ENCODE measurements at places on chromosomes 7 and 10. TPM values are rescaled to one million over a fixed set of nuclear protein-coding genes. Genes with fewer than 3 reads are reported as not detected.

DNA sequence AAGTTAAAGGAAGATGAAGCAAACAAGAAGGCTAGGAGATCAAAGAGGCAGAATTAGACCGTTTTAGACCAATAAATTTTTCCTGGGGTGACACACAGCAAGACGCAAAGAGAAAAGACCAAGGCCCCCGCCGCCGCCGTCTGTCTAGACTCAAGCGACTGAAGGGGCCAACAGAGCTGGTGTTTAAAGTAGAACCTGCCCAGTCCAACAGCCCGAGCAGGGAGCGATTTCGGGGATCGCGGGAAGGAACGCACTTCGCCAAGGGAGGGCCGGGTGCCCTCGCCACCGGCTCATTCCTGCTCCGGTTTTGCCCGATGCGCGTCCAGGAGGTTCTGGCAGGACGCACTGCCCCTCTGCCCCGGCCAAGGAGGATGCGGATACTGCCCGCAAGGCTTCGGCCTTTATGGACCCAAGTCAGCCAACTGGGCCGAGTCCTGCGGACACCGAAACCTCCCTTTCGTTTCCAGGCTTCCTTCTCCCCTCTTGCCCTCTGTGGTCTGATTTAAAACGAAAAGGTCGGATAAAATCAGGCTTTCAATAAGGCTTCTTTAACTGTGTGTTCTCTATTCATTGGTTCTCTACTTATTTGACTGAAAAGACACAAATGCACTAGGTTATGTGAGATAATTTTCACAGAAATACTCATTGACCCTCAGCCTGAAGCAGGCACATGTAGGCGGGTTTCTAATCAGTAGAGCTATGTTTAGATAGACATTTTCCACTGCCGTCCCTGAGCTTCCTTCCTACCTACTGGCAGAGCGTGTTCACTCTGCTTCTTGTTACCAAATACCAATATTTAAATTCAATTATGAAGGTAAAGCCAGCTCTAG is 2.2 kb upstream of the HOXA7 start:
- H3K27ac ChIP-seq, result no peak overlapping the region
- H3K36me3 ChIP-seq, result no peaks in the 10 kb centered on the region
- H3K27me3 ChIP-seq, result peaks cover 61% of the 10 kb centered on the region
- peaks cover 7% of the 10 kb centered on the region for H3K4me1 ChIP-seq
- H3K4me3 ChIP-seq, result no peak overlapping the region

DNA sequence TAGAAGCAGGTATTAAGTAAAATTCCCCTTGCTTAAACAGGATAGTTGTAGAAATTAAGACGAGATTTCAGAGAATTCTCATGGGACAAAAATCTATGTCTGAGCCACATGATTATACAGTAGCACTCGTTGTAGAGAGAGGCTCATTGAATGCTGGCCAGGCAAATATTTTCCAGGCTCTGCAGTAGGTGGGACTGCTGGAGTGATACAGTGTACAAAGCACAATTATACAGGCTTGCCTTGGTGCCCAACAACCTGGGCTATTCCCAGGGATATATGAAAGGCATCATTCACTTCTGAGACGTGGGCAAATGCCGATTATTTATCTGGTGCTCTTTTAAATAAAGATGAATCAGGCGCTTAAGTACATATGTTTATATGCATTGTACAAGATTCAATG is 380.6 kb downstream of the PHTF2 start:
- DNase-seq, result no peak
- H3K4me1 ChIP-seq, result peaks cover 42% of the 10 kb centered on the region
- H3K27ac ChIP-seq, result no peak overlapping the region
- H3K27me3 ChIP-seq, result peaks cover 5% of the 10 kb centered on the region
- no peaks in the 10 kb centered on the region for H3K36me3 ChIP-seq

Gene ZNF518A
- 13.7 TPM for total RNA-seq

- no peaks in the 10 kb centered on the region for H3K36me3 ChIP-seq
- no peaks in the 10 kb centered on the region for H3K27me3 ChIP-seq
- peak overlapping the region; percentile 58 for H3K27ac ChIP-seq
- DNase-seq, result no peak
These were observed 7.6 kb downstream of the TCF7L2 start for GRCh38 chr10:112957640-112958092.

DNA sequence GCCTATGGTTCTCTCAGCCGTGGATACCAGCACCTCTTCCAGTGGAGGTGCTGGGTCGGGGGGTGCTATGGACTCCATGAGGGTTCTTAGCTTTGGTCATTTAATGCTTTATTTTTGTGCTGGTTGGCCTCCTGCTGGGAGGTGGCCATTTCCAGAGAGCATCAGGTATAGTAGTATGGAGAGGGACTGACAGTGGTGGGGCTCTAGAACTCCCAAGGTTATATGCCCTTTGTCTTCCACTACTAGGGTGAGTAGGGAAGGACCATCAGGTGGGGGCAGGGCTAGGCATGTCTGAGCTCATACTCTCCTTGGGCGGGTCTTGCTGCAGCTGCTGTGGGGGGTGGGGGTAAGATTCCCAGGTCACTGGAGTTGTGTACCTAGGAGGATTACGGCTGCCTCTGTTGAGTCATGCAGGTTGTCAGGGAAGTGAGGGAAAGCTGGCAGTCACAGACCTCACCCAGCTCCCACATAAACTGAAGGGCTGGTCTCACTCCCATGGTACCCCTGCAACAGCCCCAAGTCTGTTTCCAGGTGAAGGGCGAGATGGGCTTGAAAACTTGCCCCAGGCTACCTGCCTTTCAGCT is 763.2 kb upstream of the LRRTM3 start:
- H3K4me3 ChIP-seq, result no peak overlapping the region
- no peak overlapping the region for H3K27ac ChIP-seq
- no peaks in the 10 kb centered on the region for H3K36me3 ChIP-seq
- H3K27me3 ChIP-seq, result no peaks in the 10 kb centered on the region
- DNase-seq, result no peak

- H3K4me3 ChIP-seq, result no peak overlapping the region
- H3K36me3 ChIP-seq, result no peaks in the 10 kb centered on the region
- H3K27me3 ChIP-seq, result no peaks in the 10 kb centered on the region
- no peak for DNase-seq
These were observed 21.6 kb downstream of the SMKR1 start for GRCh38 chr7:129523924-129524323.

- H3K4me3 ChIP-seq, result peak overlapping the region; percentile 90
- H3K4me1 ChIP-seq, result peaks cover 8% of the 10 kb centered on the region
- H3K27me3 ChIP-seq, result no peaks in the 10 kb centered on the region
These were observed 2.0 kb downstream of the MASTL start for GRCh38 chr10:27157150-27157549.

DNA sequence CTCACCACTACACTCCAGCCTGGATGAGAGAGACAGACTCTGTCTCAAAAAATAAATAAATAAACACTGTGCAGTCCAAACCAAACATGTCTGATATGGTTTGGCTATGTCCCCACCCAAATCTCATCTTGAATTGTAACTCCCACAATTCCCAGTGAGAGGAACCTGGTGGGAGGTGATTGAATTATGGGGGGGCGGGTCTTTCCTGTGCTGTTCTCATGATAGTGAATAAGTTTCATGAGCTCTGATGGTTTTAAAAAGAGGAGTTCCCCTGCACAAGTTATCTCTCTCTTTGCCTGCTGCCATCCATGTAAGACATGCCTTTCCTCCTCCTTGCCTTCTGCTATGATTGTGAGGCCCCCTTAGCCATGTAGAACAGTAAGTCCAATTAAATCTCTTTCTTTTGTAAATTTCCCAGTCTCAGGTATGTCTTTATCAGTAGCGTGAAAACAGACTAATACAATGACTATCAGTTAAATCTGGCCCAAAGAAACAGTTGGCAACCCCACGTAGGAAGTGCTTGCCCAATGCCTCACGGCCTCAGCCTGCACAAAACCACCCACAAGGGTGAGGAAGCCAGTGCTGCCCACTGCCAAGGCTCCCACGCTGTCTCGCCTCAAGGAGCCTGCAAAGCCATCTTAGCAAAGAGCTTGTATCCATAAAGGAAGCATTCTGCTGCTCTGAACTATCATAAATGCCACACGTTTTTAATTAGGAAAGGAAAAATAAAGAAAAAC is 64.7 kb downstream of the PIK3AP1 start:
- H3K4me1 ChIP-seq, result no peaks in the 10 kb centered on the region
- H3K27ac ChIP-seq, result no peak overlapping the region
- no peaks in the 10 kb centered on the region for H3K27me3 ChIP-seq

GRCh38 chr10:77872151-77872946 is 54.2 kb downstream of the DLG5 start:
- H3K27me3 ChIP-seq, result no peaks in the 10 kb centered on the region
- no peak overlapping the region for H3K4me3 ChIP-seq
- H3K4me1 ChIP-seq, result peaks cover 27% of the 10 kb centered on the region
- H3K36me3 ChIP-seq, result no peaks in the 10 kb centered on the region

GRCh38 chr10:75492173-75492925 is 60.9 kb downstream of the LRMDA start:
- H3K27ac ChIP-seq, result no peak overlapping the region
- H3K4me3 ChIP-seq, result no peak overlapping the region
- no peaks in the 10 kb centered on the region for H3K36me3 ChIP-seq
- no peaks in the 10 kb centered on the region for H3K4me1 ChIP-seq
- DNase-seq, result no peak

GRCh38 chr7:147833970-147834369 is 756.6 kb upstream of the C7orf33 start:
- H3K27me3 ChIP-seq, result no peaks in the 10 kb centered on the region
- no peak for DNase-seq
- no peaks in the 10 kb centered on the region for H3K36me3 ChIP-seq
- no peaks in the 10 kb centered on the region for H3K4me1 ChIP-seq

DNA sequence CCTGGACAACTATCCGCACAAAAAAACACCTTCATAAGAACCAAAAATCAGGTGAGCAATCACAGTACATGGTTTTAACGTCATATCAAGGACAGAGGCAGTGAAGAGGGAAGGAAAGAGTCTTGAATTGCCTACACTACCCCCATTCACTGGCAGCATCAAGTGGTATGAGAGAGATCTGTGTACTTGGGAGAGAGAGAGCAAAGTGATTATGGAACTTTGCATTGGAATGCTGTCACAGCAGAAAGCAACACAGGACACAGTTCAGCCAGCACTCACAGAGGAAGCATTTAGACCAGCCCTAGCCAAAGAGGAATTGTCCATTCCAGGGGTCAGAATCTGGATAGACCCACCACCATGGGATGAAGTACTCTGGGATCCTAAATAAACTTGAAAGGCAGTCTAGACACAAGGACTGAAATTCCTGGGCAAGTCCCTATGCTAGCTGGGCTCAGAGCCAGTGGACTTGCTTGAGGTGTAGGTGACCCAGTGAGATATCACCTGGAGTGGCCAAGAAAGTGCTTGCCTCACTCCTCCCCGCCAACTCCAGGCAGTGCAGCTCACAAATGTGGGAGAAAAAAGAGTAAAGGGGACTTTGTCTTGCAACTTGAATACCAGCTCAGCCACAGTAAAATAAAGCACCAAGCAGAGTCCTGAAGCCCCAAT is 30.5 kb upstream of the SFTPD start:
- DNase-seq, result no peak
- no peaks in the 10 kb centered on the region for H3K36me3 ChIP-seq
- H3K4me1 ChIP-seq, result no peaks in the 10 kb centered on the region
- no peak overlapping the region for H3K27ac ChIP-seq
- peaks cover 32% of the 10 kb centered on the region for H3K27me3 ChIP-seq

GRCh38 chr10:69092959-69093850 is 5.3 kb downstream of the SRGN start:
- peak; percentile 87 for DNase-seq
- H3K27ac ChIP-seq, result no peak overlapping the region
- no peaks in the 10 kb centered on the region for H3K4me1 ChIP-seq
- H3K27me3 ChIP-seq, result no peaks in the 10 kb centered on the region
- no peaks in the 10 kb centered on the region for H3K36me3 ChIP-seq

DNA sequence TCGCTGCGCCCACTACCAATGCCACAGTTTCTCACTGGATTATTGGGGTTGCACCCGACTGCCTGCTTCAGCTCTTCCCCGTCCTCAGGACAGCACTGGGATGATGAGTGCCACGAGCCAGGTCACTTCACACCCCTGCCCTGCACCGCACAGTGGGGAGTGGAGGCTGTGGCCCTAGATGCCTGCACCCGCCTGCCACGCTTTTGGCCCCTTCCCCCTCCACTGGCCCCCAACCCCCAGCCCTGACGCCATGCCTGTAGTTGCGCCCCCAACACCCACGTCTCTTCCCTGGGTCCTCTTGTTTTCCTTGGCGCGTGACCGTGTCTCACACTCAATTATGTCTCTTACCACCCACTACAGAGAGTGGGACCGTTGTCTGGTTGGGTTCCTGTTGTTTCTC is 134.3 kb downstream of the VIPR2 start:
- no peaks in the 10 kb centered on the region for H3K27me3 ChIP-seq
- H3K4me1 ChIP-seq, result peaks cover 5% of the 10 kb centered on the region
- no peak overlapping the region for H3K27ac ChIP-seq
- no peaks in the 10 kb centered on the region for H3K36me3 ChIP-seq
- H3K4me3 ChIP-seq, result no peak overlapping the region
- no peak for DNase-seq

DNA sequence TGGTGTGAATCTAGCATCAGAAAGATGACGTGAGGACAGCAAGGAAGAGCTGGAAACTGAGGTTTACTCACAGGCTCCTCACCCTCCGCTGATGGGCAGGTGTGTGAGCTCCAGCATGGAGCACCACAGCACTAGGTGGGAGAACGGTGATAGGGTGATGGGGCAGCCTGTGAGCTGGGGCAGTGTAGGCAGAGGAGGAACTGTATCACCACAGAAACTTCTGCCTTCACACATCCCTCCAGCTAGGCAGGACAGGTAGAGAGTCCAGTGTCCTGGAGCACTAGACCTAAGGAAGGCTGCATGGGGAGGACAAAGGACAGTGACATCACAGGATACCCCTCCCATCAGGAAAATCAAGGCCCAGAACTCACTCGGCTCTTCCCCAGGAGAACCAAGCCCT is 241.8 kb upstream of the PRSS58 start:
- H3K4me1 ChIP-seq, result no peaks in the 10 kb centered on the region
- DNase-seq, result no peak
- H3K4me3 ChIP-seq, result no peak overlapping the region
- no peaks in the 10 kb centered on the region for H3K36me3 ChIP-seq
- H3K27me3 ChIP-seq, result peaks cover 27% of the 10 kb centered on the region
- no peak overlapping the region for H3K27ac ChIP-seq

- peak; percentile 69 for DNase-seq
- H3K36me3 ChIP-seq, result no peaks in the 10 kb centered on the region
- no peak overlapping the region for H3K27ac ChIP-seq
- H3K4me3 ChIP-seq, result no peak overlapping the region
- H3K27me3 ChIP-seq, result no peaks in the 10 kb centered on the region
These were observed 63.6 kb upstream of the BMPER start for GRCh38 chr7:33841705-33842129.

DNA sequence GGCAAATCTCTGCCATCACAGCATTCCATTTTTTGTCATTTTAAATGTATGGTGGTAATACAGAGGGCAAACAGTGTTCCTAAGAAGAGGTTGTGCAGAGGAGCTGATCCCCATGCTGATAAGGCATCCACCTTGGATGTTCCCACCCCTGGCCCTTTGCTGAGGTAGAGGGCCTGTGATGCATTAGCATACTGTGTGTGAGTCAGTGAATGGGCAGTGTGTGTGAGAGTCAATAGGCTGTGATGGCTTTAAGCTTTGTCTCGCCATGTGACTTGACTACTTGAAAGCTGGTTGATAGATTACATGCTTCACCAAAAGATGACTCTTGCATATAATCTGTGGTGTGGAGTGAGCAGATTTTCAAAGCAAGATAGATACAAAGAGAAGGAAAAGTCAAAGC is 81.3 kb downstream of the INSYN2A start:
- no peaks in the 10 kb centered on the region for H3K27me3 ChIP-seq
- no peaks in the 10 kb centered on the region for H3K36me3 ChIP-seq
- H3K4me3 ChIP-seq, result no peak overlapping the region
